Upper lobe of left lung (tissue), 6 donors: ENCODE measurements at places on chromosomes 2 and 18.

GRCh38 chr2:224110811-224111210, 71.7 kb upstream of the SERPINE2 start:
- DNase-seq: no peak

DNA sequence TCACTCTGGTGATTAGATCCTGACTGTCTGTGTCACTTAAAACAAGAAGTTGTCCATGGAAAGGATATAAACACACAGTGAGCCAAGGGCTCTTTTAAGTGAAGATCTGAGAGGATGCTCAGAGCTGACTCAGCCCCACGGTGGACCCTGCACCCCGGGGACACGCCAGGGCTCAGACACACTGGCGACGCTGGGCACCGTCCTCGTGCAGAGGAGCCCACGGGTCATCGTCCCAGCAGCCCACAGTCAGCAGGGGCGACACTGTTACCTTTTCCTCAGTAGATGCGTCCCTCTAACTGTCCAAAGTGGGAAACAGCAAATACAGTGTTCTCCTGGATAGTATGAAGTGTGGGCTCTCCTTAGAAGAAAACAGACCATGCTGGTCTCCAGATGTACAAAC, 225.6 kb downstream of the HDAC4 start:
- no peak for DNase-seq

DNA sequence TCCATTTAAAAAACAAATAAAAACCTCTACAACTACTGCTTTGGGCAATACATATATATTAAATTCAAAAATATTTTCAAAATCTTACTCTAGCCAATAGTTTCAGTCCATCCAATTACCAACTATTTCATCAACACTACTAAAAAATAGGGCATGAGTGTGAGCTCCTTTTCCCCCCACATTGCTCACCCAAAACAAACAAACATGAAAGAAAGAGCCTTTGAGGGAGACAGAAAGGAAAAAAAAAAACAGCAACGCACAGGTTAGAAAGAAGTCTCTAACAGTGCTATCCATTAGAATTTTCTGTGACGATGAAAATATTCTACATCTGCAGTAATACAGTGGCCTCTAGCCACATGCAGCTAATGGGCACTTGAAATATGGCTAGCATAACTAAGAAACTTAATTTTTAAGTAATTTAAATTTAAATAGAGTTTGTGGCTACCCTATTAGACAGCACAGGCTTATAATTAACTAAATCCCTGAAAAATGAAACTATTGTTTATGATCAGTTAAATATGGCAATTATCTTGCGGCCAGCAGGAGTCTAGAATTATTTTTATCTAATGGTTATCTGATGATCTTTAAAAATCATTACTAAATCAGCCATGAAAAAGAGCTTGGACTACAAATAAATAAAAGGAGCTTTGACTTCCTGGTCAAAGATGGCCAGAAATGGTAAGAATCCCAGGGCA, 59.2 kb downstream of the RBMS1 start:
- DNase-seq: no peak

- no peak for DNase-seq
Measured at GRCh38 chr2:14583059-14583458, 49.5 kb upstream of the LRATD1 start.

DNA sequence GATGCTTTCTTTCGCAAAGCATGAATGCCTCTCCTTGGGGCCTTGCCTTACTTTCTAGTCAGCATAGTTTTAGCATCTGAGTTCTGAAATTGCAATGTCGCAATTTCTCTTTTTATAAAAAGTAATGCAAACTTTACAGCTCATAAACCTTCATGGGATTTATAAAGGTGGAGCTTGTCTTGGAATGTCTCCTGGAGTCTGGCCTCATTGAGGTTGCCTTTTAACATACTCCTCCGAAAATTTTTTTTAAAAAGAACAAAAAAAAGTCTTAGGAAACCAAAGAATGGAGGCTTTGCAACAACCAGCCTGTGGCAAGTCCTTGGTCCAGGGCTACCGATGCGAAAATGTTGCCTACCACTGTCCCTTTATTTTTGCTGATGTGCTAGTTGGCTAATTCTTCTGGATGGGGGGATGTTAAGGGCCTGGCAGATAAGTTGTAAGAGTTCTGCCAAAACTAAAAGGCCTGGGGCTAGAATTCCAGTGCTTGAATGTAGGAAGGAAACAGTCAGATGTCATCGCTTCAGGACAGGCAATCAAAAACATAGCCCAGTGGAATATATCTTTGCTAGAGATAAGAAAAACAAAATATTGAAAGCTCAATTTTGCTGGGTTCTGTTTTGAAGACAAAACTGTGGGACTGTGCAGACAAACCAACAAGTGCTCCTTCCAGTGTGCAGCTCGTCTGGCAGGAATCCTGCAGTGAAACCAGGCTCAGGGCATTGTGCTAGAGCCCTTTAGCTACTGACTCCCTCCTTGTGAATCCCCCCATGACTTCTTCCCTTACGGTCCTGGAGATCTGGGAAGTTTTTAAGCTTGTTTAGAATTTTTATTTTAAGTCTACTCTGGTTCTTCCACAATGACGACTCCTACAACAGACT, 213.0 kb downstream of the PIEZO2 start:
- DNase-seq: no peak

DNA sequence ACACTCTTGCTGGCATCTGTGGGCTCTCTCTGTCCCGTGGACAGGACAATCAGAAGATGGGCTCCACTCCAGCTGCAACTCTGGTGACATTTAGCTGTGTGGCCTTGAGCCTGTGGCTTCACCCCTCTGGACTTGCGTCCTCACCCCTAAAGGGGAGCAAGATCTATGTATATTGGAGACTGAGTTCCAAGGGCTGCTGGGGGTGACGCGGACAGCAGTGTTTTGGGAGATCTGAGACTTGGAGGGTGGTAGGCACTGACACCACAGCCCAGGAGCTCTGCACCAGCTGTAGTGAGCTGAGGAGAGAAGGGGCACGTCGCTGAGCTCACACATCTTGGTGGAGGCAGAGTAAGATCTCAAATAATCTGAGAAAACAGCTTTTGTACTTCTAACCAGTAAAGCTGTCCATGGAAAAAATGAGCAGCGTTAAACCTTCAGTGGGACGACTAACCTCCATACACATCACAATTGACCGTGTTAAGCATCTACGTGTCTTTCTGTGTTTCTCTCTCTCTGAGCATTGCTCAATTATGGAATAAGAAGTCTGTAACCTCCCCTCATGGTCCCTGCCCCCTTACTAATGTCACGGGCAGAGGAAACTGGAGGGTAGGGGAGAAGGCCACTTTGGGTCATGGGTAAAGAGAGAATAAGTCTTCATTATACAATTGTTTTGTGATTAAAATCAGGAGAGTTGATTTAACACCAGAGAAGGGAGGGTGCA, 85.8 kb downstream of the SH3RF3 start:
- no peak for DNase-seq

- no peak for DNase-seq
Measured at GRCh38 chr2:133458280-133458679, 110.0 kb downstream of the NCKAP5 start.

DNA sequence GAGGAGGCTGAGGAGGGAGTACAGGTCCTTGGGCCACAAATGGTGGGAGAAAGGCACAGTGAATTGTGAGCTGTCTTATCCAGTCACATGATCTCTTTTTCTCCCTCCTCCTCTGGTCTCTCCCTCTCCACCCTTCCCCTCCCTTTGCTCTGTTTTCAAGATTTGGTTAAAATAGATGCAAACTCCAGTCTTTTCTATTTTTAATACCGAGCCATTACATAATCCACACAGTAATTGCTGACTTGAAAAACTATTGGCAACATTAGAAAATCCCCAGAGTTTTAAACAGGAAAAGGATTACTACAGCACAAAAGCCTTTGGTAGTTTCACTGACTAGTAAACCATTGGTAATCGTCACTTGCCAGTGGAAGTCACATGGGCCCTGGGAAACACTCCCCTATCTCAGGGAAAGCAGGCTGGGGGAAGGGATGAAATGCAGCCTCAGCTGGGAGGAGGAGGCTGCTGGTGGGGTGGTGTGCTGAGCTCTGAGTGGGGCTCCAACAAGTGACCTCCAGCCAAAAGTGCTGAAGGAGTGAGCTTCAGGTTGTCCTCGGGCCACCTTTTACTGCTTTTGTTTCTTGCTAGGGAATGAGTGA, 57.4 kb upstream of the PCBP1 start:
- no peak for DNase-seq

DNA sequence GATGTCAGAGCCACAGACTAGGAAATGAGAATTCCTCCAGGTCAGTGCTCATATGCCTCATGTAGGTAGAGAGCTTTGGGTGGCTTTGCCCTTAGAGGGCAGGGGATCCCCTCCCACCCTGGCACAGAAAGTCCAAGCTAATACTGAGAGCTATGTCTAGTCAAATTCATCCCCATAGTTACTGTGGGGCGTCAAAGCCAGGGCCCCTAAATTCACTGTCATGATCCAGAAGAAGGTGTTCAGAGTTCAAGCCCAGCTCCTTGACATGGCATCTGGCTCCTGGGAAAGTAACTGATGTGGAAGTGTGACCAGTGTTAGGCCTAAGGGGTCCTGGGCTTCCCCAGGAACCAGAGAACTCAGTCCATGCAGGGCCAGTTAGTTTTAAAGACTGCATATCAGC, 1.8 kb downstream of the THNSL2 start:
- no peak for DNase-seq

GRCh38 chr18:59921384-59921891, 21.6 kb downstream of the PMAIP1 start:
- DNase-seq: no peak

DNA sequence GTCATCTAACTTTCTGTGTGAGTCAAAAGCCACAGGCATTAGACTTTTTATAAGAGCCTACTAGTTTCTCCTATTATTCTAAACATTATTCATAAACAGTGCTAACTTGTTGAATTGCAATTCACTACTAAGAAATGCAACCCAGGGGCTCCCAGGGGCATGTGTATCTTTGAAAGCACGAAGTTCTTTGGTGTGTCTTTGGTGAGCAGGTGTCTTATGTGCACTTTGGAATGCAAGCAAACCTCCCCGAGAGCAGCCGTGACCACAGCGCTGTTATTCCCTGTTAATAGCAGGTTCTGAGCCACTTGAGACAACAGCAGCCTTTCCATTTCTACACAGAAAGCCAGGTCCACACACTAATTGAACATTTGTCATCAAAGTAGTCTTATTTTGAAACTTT, 123.5 kb downstream of the PRKRA start:
- no peak for DNase-seq

DNA sequence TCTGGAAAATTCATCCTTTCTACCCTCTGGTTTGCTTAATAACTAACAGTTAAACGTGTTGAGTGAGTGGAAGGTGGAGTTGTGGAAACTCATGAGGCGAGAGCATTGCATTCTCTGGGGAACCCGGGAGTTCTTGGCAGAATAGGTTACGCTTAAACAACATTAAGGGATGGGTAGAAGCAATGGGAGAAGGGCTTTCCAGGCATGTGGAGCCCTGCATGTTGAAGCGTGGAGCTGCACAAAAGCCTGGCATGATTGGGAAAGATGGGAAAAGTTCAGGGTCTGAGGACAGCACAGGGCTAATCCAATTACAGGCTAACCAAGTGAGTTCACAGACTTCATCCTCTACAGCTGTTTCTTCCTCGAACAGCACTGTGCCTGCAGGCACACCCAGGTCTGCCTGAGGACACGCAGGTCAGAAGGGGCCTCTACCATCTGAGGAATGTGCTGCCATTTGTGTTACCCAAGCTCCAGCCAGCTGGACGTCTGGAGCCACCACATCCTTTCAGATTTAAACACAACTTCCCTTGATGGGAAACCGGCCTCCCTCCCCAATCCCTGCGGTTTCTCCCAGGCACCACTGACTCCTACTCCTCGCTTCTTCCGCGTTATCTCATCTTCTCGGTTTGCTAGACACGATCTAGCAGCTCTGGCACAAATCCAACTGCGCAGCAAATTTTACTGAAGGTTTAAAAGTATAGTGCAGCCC, 164.2 kb downstream of the ANTXR1 start:
- DNase-seq: peak; percentile 75

DNA sequence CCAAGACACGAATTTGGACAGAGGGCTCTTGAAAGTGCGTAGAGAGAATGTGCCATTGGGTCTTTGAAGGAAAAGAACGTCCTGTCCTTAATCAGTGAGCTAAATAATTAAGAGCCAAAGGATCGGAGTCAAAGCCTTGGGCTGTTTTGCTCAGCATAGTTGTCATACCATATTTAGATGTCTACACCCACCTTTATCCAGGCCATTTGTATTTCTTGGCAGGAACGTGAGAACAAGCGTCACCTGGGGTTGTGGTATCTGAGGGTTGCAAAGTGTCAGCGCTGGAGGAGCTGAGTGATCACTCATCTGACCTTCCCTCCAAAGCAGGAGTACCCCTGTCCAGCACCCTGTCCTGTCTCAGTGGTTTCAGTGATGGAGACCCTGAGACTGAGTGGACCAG, 4.5 kb downstream of the LPIN1 start:
- no peak for DNase-seq

DNA sequence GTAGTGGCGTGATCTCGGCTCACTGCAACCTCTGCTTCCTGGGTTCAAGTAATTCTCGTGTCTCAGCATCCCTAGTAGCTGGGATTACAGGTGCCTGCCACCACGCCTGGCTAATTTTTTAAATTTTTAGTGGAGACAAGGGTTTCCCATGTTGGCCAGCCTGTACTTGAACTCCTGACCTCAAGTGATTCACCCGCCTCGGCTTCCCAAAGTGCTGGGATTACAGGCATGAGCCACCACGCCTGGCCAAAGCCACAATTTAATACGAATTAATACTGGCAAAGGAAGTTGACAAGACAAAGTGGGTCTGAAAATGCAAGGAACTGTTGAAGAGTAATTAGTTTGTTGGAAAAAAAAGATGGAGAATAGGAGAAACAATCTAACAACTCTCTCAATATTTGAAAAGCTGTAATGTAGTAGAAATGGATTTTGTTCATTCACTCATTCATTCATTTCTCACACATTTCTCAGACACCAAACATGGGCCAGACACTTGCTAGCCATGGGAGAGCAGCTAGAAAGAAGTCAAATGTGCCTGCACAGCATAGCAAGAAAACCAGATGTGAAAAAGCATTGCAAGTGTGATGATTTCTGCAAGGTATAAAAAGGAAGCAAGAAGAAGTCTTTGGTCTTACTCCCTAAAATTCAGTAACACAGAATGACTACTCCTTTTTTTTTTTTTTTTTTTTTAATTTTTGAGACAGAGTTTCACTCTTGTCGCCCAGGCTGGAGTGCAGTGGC, 39.4 kb upstream of the ATL2 start:
- no peak for DNase-seq

DNA sequence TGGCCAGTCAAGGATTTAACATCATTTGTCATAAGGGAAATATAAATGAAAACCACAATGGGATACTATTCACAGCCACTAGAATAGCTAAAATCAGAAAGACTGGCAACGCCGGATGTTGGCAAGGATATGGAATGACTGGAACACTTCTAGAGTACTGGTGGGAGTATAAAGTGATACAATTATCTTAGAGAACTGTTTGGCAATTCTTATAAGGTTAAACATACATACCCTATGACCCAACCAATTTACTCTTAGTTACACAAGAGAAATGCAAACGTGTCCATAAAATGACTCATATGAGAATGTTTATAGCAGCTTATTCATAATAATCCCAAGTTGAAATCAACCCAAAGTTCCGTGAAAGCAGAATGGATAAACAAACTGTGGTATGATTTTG, 35.1 kb downstream of the MAPK4 start:
- no peak for DNase-seq
